ENCODE measurements at places on chromosomes 1 and 21.

DNA sequence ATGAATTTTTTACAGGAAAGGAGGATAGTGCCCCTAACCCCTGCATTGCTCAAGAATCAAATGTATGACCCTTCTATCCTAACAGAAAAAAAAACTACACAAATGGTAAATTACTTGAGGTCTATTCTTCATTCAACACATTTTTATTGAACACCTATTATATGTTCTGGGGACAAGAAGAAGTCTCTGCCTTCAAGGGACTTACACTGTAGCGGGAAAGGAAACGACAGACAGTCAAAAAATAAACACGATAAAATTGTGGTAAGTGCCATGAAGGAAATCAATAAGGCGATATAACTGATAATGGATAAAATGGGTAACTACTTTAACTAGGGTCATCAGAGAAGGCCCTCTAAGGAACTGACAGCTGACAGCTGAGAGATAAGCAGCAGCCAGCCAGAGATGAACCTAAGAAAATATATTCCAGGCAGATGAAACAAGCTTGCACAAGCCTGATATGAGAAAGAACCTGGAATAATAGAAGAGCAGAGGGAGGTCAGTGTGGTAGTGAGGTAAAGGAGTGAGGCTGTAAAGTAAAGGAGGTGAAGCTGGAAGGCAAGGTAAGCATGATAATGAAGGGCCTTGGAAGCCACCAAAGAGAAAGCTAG lies 66.4 kb downstream of the PHTF1 start:
- no peak for DNase-seq

GRCh38 chr1:38173848-38174247 lies 127.3 kb upstream of the POU3F1 start:
- DNase-seq, result no peak

DNA sequence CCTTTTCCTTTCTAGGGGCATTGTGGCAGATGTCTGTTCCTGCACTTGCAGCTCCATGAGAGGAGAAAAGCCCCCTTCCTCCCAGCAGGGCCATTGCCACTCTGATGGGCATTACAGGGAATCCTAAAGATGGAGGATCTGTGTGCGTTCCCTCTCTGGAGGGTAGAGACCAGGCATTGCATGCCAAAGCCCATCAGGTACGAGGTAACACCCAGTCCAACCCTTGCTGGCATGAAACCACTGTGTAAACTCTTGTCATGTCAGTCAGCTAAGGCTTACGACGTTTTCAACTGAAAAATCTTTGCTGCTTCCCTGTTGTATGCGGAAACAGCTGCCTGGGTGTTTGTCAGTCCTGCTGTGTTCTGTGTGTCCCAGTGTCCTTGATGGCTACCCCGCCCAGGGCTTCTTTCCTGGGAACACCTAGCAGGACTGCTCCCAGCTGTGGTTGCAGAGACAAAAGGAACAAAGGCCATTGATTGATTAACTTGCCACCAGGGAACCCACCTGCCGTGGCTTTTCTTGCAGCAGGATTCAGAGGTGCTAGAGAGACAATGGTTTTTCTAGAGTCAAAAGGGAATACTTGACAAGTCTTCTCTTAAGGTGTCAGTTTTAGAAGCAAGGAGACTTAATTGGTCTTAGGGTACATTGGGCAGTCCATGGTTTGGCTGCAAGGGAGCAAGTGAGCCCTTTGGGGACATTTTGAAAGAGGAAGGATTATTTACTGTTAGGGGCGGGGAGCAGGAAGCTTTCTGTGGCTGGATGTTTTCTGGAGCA lies 24.6 kb downstream of the B3GALT5 start:
- DNase-seq, result no peak

DNA sequence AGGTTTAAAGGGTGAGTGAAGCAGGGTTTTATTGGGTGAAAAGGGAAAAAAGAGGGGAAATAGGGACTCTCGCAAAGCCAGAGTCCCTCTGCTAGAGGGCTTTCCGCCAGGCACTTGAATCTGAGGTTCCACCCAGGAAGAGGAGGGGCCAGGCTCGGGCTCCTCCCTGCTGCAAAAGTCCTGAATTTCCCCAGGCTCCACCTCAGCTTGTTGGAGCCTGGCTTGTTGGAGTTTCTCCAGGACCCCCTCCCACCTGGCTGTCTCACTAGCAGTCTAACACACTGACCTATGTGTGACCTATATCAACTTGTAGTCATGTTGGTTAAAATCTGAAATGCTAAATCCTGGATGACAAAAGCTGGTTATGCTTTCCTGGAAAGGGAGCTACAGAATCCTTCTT lies 25.5 kb downstream of the GBP2 start:
- DNase-seq, result no peak

GRCh38 chr1:52814465-52814864 lies 28.1 kb upstream of the ZYG11A start:
- DNase-seq, result no peak

DNA sequence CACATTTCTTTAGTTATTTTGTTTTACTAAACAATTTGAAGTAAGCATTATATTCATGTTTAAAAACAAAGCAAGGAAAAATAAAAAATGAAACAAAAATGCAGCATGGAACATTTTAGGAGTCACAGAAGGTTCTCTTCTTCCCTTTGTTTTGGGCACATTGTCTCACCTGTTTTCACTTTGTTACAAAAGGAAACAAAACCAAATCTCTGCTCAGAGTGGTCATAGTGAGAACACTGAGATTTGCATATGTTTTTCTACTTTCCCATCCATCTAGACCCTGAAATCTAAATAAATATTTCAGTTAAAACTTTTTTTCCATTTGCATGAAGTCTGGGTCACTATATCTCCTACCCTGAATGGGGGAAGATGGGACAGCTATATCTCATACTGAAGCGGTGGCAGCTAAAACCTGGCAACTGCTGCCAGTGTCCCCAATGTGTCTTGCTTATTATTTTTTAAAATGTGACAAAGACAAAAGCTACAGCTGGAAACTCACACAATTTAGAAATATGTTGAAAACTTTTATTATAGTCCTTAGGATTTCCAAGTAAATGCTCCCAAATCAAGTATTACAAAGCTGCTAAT lies 3.5 kb downstream of the EXOC8 start:
- no peak for DNase-seq

DNA sequence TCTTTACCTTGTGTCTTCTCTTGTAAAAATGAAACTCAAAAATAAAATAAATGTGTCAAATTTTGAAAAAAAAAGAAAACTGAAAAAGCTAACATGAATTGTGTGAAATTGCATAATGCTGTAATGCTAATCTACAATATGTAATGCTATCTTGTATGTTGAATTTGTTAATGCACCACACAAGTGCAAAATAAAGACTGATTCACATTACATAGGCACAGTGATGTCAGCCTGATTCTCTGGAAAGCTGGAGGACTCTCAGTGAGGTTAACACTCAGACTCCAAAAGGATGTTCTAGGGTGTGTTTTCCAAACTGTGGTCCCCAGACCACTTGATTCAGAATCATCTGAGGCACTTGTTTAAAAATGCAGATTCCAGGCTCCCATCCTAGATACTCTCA lies 25.6 kb downstream of the SYT11 start:
- DNase-seq, result no peak

DNA sequence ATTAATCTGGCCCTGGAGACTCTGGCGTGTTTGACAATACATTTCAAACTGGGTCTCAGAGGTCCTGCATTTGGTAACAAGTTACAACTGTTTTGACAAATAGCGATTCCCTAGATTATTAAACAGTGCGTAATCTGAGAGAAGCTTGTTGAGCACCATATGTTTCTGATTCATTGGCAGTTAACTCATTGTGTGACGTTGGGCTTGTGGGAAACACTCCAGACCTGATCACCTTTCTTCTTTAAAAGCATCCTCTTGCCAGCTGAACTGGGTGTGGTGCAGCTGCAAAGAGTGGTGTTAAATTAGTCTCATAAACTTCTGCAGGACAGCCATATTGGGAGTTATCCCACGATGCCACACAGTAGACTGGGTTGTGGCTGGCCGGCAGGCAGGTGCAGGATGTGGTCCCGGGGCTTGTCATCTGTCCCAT lies 82.7 kb downstream of the CDC7 start:
- DNase-seq, result no peak

DNA sequence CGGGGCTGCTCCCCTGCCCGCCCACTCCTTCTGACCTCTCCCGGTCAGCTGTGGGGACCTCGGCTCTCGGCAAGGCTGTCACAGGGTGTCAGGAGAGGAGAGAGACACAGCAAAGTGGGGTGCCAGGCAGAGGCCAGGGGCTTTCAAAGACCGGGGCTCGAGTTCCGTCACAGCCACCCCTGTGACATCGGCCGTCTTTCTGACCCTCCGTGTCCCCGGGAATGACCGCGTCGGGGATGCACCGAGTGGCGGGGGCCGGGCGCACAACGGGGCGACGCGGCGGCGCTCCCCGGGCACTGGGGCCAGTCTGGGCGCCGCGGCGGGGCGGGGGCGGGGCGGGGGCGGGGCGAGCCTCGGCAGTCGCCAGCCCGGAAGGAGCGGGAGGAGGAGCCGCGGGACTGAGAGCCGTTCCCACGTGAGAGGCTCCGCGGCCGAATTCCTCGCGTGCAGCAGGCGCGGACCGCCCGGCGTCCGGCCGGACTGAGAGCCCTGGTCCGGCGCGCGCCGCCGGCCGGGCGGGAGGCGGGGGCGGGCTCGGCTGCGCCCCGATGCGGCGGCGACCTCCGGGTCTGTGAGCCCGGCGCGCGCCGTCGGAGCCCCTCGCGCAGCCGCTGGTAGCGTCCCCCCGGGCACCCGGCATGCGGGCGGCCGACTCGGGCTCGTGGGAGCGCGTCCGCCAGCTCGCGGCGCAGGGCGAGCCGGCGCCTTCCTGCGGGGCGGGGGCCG lies 229.7 kb upstream of the TMEM51 start:
- peak; percentile 81 for DNase-seq

GRCh38 chr1:45499415-45499769 lies 481 bp downstream of the CCDC163 start:
- DNase-seq, result peak; percentile 23

DNA sequence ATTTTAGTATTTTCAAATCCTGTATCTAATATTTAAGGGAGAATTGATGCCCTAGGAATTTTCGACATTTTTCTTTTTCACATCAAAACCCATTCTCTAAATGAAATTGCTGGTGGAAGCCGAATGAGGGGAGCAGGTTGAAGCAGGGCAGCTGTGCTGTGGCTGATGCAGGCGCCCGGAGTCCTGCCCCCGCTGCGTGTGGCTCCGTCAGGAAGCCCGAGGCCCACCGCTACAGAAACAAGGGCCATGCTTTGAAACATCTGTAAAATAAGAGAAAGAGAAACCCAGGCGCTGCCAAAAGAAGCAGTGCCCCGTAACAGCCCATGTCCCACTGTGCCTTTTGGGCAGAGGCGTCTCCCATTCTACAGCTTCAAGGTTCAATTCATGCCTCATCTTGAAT lies 41.1 kb downstream of the TENT5C start:
- DNase-seq, result no peak

DNA sequence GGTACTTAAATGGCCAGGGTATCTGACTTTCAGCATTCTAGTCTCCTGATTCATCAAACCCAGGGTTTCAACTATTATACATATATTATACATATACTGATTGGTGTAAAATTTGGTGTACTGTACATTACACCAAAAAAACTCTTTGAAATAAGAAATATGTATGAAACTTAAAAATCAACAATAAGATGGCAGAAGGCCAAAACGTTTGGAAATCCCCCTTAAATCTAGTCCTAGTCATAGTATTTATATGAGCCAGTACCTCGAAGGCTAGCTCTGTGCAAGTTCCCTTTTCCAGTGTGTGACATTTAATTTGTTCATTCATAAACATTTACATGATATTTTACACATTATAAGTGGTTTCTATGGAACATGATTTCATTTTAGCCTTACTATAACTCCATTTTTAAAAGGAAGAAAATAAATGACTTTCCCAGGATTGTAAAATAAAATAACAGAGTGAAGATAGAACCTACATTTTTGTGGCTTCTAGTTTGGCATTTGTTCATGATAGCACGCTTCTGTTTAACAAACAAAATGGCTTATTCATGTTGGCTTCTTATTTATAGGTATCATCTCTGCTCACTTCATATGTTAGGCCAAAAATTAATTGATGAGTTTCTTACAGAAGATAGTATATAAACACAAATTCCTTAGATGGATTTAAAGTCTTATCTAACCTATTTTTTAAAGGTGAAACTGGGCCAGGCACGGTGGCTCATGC lies 18.8 kb upstream of the ZNF281 start:
- DNase-seq, result no peak

DNA sequence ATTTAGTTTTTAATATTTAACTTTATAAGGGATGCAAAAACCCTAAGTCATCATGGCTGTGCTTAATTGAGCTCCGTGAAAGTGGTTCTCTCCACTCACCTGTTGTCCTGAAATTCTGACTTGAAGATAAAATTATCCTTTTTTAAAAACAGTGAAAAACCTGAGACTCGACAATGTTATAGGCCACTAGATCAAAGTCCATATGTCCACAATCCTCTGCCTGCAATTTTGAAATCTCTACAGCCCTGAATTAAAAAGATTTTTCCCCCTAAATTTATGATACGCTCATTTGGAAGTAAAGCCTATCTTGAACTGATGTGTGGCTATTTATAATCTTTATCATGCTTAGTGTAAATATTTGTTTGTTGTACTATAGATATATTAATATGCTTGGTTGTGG lies 18.7 kb downstream of the OSBPL9 start:
- DNase-seq, result no peak

GRCh38 chr21:36661511-36662309 lies 37.2 kb upstream of the SIM2 start:
- DNase-seq, result peak; percentile 43

DNA sequence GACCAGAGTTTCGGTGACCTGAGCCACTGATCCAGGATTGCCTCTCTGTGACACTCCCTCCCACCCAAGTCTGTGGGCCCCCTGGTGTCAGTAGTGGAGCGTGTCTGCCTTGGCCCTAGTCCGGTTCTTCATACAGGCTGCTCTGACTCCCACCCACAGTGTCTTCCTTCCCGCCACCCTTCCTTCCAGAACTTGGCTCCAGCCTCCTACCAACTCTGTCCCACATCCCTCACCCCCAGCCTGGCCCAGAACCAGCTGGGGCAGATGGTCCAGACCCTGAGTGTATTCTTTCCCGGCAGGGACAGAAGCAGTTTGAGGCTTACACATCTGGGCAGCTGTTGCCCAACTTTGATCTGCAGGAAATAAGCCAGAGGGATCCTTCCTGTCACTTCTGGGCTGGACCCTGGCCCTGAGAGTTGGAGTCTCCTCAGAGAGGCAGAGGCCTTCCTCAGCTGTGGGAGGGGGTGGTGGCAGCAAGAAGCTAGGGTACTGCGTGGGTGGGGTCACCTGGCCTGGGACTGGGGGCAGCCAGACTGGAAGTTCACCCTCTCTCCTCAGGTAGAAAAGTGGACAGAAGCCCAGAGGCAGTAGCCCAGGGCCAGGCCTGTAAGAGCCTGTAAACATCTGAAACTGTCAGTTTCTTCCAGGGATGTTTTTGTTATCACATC lies 43.1 kb upstream of the EPS8L3 start:
- no peak for DNase-seq

DNA sequence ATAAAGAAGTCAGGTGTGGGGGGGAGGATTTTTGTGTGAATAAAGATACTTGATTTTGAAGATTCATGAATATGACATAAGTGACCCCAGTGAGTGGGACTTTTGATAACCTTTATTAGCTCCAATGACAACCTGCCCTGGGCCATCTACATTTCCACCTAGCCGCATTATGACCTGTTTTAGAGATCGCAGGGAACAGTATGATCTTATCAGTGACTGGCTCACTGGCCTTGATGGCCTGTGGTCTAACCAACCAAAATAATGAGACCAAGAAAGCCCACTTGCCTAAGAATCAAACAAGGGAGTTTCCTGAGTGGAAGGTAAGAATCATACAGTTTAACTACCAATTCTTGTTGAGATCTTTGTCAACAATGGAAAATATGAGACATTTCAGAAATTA lies 1.8 kb downstream of the ELAPOR1 start:
- no peak for DNase-seq
